ENCODE measurements at places on chromosomes 2 and 18.

- no peak for DNase-seq
These were observed 59.9 kb downstream of the KIF1A start for GRCh38 chr2:240760121-240760520.

- DNase-seq: no peak
These were observed 80.5 kb upstream of the KCNH7 start for GRCh38 chr2:162919111-162919510.

GRCh38 chr18:8999872-9000271, 102.6 kb upstream of the NDUFV2 start:
- DNase-seq: no peak

DNA sequence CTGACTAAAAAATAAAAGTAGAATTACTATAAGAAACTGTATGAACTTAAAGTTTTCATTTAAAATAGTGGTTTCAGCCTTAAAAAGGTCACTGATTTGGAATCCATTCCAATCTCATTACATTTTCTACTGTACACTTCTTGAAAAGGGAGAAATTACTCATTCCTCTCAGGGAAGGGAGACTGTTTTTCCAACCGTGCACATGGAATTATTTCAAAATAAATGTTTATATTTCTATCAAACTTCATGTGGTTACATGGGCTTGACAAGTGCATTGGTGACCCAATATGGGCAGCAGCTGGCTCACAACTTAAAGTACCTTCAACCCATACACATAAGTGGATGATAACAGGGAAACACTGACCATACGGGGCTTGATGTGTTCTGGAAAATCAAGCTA, 324.5 kb upstream of the THUMPD2 start:
- no peak for DNase-seq

DNA sequence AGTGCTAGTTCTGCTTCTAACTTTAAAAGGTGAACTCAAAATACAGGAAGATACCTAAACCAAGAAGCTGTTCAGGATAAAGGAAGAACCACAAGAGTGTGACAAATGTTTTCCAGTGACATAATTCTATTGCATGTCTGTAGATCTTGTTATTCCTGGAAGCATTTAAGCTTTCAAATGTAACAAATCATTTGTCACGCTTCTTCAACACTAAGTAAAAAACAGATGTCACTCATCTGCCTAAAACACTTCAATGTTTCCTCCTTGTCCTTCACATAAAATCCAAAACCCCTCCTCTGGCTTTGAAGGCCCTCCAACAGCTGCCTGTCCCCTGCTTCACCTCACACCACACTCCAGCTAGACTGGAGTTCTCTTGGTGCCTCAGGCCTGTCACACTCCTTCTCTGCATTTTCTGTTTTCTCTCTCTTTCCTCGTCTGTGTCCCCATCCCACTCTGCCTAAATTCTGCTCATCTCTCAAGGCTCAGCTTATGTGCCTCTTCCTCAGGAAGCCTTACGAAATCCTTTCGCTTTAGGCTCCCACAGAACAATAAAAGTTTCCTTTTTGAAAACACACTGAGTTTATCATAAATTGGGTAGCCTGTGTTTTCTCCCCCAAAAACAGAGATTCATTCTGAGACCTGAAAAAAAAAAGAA, 6.4 kb upstream of the CLEC4F start:
- DNase-seq: no peak

DNA sequence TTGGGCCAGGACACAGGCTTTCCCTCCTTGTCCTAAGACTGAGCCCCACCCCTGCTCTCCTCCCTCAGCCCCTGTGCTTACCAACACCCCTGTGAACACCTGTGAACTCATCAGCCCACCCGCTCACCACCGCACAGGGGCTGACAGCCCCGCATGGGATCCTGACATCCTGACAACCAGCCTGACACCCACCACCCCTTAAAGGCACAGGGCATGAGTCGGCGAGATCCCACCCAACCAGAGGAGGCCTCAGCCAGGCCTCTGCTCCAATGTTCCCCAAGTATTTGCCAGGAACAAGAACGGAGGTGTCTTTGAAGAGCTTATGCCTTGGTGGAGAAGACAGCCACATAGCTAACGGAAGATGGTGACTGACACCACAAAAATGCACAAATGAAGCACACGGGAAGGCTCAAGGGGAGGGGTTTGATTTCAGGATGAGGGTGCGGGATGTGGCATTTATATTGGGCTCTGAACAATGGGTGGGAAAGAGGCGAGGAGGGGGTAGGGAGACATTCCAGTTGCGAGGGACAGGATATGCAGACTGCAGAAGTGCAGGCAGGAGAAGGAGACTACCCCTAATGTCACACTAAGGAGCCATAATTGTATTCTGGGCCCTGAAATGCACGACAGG, 11.0 kb downstream of the RAB11FIP5 start:
- no peak for DNase-seq

DNA sequence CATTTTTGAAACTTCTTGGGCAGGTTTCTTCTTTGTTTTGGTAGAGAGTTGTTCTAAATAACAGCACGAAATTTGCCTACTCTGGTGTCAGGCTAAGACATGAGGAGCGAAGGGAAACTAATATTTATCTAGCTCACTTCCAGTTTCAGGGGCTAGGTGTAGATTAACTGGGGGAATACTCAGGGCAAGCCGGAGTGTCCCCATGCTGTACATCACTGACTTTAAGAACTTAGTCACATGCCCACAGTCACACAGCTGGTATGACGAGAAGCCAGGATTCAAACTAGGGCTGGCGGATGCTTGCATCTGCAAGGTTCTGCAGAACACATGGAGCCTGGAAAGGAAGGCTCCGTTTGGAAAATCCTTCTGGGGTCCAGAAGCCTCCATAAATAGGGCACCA, 133.3 kb downstream of the ALPK2 start:
- no peak for DNase-seq

DNA sequence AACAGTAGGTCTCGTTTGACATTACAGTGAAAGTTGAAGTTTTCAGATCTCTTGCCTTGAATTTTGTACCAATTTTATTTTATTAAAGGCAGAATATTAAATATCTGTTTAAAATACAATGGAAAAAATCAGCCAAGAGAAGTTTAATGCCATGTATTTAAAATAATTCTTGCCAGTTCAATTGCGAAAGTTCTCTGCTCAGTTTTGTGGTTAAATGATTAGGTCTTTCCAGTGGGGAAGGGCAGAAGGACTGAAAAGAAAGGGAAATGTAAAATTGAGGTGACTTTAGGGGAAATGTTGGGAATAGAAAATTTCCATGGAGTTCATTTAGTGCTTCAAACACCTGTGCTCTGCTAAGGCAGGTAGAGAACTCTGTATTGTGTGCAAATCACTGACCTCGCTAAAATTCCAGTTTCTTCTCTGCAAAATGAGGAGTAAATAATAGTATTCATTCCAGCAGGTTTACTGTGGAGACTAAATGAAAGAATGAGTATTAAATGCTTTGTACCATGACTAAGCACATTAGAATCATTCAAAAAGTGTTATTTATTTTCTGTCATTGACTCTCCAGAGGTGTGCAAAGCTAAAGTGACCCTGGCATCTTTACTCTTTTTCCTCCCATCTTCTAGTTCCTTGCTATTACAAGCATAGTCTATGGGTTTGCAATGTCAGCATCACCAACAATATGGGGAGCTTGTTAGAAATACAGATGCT, 74.4 kb downstream of the KIAA1328 start:
- DNase-seq: no peak

GRCh38 chr2:112646102-112646719, 472 bp downstream of the SLC20A1 start:
- peak; percentile 65 for DNase-seq

DNA sequence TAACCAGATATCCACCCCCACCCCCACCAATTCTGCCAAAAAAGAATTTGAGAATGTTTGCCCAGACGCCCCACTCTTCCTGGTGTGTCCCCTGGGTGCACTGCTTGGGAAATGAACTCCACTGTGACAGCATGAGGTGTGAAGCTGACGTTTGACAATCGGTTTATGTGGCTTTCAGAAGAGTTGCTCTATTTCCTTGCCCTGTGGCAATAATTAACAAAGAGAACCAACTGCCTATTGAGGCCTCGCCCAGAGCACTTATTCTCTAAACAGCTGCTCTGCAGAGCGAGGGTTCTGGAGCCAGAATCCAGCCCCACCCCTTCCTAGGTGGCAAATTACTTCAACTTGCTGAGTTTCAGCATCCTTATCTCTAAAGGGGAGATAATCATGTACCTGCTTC, 115.8 kb upstream of the SIX3 start:
- DNase-seq: no peak

GRCh38 chr18:60358516-60358915, 14.1 kb downstream of the MC4R start:
- DNase-seq: no peak

DNA sequence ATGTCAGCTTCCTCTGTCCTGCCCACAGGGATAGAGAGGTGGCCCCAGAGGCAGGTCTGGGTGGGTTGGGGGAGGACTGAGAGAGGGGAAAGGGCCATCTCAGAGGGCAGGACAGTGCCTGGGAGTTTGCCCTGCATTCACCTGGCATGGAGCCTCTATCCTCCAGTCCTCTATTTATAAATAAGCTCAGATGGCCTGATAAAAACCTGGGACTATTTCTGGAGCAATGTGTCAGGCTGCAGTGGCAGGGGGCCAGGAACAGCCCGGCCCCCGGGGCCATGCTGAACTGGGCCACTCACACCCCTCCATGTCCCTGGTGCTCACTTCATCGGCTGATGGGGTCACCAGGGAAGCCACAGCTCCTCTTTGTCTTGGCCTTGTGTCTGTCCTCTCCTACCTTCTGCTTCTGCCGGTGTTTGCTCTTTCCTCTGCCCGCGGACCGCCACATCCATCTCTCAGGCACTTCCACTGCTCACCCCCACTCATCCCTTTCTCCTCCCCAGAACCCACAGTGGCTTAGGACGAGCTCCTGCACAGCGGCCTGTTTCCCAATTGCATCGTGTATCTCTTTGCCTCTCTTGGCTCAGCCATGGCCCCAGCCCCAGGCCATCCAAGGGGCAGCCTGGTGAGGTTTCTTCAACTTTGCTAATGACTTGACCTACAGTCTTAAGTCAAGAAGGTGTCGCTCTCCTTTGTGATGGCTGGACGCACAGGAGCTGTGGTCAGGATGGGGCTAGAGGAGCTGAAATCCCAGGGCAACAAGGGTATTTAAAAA, 38.8 kb downstream of the SCTR start:
- no peak for DNase-seq

DNA sequence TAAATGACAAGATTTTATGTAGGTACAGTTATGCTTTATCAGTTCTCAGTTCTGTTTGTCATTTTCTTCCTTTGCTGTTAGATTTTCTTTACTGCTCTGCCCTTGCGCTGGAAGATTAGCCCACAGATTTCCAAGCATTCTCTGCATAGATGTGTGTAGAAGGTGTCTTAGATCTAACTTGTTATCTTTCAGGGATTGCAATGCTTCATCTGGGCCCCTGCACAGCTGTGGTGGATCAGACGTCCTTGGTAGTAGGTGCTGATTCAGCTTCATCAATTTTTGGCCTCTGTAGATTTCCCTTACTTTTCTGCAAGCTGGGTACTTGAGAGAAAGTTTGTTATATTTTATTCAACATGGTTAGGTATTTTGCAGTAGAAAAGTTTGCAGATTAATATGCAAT, 115.3 kb upstream of the LINC00305 start:
- DNase-seq: no peak

GRCh38 chr18:59881728-59882656, 17.8 kb upstream of the PMAIP1 start:
- DNase-seq: no peak

DNA sequence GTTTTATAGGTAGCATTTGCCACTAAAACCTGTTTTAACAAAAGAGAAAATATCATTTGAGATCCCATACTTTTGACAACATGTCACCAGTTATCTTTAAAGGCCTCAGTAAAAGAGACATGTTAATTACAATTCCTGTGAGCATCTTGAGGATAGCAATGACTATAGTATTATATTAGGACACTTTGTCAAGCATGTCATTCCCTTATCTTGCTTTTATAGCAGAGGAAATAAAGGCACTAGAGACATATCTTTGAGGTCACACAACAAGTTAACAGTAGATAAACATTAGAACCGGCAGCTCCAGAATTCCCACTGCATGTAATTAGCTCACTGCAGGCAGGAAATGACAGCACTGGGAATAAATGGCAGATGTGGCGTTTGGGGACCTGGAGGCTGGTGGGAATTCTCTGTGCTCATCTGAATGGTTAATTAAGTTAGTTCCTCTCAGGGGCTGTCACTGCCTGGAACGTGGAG, 25.9 kb downstream of the LYPD6B start:
- peak; percentile 57 for DNase-seq

DNA sequence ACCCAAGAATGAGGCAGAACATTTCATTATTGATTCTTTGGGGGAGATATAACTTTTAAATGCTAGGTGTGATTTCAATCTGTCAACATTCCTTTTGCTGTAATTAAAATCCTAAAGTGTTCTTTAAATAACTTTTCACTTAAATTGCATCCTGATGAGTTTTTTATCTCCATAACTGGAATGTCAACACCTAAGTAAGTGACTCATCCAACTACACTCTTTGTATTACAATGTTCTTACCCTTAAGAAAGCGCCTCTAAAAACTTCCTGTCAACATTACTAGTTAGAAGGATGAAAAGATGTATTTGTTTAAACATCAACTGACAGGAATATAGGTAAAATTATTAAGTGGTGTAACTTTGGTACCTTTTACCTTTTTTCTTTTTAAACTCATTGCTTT, 1657.0 kb downstream of the LRP1B start:
- DNase-seq: no peak

DNA sequence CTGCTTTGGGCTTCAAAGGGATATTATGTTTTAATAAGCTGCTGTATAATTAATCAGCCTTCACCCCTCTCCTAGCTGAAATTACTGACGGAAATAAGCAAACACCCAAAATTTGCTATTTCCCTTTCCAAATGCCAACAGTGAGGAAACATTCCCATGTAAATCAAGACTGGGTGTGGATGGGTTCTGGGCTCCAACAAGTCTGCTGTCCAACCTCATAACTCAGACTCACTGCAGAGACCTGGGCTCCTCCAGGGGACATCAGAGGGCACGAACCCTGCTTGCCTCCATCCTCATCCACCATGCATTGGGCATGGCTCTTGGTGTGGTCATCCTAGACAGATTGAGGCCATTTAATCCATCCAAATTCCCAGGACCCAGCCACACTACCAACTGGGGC, 173.7 kb downstream of the C1D start:
- DNase-seq: no peak

DNA sequence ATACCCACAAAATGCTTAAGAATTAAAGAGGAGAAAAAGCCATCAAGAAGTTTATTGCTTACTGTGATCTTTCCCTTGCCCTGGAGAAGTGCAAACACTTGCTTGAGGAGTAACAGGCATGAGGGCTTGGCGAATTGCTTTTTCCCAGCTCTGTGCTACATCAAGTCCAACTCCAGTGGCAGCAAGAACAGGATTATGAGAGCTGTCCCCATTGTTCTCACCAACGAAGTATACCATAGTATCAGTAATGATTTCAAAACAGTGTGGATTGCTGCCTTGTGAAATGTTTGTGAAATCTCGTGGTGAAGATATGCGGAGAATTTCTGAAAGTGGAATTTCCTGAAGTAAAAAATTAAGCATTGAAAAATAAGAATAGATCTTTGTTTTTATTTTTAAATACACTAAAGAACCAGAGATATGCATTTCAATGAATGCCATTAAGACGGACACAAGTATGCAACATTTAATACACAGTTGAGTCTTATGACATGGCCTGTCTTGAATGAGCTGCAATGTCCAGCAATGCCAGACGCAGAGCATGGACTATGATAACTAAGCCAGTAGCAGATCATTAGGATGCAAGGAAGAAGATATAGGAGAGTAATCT, 43.0 kb downstream of the NDUFAF7 start:
- DNase-seq: no peak

- peak; percentile 32 for DNase-seq
These were observed 988 bp upstream of the KCNE4 start for GRCh38 chr2:223050900-223051504.

Measured in lung (tissue), 17 donors.